ENCODE measurements at places on chromosomes 3 and 15.

GRCh38 chr3:29249829-29250345 is 31.0 kb upstream of the RBMS3 start:
- no peak for DNase-seq

GRCh38 chr15:87731630-87732029 is 524.9 kb downstream of the NTRK3 start:
- DNase-seq = no peak

DNA sequence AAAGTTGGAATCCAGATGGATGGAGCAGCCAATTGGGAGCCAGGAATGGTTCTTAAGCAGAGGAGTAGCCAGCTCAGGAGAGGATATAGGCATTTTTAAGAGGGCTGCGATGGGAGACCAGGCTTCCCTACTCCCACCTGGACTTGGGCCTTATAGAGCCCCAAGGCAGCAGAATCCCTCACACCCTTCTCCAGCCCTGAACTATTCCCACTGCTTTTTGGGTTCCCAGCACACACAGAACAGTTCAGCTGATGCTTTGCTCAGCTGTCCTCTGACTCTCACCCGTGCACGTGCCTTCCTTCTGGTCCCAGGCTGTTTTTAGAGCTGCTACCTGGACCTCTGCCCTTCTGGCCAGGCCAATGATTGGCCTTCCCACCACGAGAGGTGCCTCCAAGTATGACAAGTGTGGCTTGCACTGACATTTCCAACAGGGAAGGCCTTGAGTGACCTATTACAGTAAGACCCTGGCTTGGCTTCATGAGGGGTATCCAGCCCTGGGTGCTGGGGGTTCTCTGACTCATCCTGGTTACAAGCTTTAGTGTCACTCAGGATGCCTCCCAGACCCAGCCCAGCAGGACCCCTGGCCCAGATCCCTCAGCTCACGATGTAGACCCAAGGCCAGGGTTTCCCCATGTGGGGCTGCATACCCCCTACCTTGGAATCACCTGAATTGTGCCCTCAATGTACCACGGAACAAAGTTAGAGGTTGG is 25.2 kb downstream of the NOX5 start:
- DNase-seq = no peak

DNA sequence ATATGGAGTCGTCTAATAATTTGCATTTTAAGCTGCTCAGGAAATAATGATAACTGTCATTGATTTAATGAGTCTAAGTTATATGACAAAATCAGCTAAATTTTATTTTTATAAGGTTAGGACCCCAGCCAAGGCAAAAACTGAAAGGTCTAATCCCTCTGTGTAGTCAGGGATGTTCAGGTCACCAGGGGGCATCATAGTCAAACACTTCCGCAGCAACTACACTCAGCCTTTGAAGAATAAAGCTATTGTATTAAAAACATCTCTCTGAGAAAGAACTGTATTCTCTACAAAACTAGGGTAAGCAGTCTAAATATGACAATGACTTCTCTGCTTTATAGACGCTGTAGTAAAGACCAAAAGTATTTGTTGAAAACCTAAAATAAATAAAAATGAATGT is 15.0 kb downstream of the INTS14 start:
- no peak for DNase-seq

DNA sequence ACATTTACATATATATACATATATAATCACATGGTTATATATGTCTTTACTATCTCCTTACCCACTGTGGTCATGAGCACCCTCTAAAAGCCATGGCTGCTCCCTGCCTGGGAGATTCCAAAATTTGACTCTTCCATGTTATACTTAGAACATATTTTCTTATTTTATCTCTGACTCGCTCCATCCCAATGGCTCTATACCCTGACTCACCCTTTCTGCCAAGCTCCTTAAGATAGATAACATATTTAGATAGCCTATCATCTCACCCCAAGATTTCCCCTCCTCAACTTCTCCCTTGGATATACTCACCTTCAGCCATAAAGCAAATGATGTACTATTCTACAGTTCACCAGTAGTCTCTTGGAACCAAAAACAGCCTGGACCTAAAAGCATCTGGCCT is 65.1 kb downstream of the CD200R1L start:
- DNase-seq = no peak

- peak; percentile 73 for DNase-seq
These were observed 5.5 kb downstream of the CPNE4 start for GRCh38 chr3:132029182-132029902.

DNA sequence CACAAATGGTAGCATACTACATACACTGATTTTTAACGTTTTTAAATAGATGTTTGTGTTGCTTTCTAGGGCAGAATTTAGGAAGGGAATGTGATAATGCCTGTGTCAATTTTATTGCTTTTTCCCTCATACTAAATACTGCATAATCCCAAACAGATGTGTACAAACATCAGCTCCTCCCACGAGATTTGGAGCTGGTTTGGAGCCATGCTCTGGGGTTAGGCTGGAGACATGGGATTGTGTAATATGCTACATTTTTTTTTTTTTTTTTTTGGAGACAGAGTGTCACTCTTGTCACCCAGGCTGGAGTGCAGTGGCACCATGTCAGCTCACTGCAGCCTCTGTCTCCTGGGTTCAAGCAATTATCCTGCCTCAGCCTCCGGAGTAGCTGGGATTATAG is 80.1 kb downstream of the EBLN2 start:
- DNase-seq = no peak

DNA sequence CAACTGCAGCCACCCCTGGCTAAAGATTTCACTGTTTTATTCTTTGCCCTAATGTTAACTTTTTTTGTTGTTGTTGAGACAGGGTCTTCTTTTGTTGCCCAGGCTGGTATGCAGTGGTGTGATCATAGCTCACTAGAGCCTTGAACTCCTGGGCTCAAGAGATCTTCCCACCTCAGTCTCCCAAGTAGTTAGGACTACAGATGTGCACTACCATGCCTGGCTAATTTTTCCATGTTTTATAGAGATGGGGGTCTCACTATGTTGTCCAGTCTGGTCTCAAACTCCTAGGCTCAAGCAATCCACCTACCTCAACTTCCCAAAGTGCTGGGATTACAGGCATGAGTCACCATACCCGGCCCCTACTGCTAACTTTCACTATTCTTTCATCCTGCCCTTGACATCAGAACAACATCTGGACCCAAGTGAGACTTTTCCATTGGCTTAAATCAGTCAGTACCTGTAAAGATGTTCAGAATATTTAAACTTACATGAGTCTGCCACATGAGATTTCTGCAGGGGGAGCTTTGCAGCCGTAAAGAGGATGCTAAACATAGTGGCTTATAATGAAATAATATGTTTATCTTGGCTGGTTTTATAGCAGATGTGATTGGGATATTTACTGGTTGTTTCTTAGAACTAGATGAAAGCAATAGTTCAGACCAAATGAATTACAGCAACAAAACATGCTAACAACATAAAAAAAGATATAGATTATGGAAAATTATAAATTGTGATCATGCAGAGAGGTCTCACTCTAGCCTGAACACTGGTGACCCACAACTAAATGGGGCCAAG is 73.6 kb downstream of the HMG20A start:
- DNase-seq = no peak

DNA sequence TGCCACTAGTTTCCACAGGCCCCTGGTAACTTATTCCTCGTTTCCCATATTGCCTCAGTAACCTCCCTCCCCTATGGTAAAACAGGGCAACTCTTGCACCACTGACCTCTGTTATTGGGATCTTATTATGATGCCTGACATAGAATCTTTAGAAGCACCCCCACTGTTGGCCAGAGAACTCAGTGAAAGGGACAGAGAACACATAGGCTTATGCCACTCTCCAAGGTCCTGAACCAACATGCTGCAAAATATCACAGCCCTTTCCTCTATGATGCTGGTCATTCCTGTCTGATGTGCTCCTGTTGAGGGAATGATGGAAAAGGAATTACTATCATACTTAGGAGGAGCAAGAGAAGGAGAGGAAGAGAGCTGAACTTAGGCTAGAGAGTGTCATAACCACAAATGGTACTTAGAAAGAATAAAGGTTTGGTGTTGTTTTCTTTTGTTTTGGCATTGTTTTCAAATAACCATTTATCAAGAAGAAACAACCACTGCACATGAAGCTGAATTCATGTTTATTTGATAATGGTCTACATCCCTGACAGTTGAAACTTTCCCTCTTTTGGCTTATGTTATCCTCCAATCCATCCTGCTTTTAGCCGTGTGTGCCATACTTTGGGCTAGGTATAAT is 330.2 kb downstream of the EPHB1 start:
- DNase-seq = no peak

- DNase-seq = no peak
These were observed 61.3 kb downstream of the HERC2 start for GRCh38 chr15:28260722-28261121.

DNA sequence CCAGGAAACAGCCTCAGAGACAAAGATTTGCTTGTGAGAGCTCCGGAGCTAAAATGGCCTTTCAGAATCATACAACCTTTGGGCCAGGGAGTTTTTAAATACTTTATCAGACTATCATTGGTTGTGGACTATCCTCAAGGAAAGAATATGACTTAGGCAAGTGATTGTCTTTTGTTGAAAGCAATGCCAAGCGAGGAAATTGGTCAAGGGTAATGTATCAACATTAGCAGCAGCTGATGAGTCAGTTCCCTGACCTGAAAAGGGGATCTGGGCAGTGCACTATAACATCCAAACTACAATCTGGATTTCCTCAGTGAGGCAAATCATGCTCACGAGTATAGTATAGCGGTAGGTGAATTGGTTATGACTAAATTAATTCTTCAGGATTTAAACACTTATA is 303.6 kb downstream of the LSAMP start:
- no peak for DNase-seq

DNA sequence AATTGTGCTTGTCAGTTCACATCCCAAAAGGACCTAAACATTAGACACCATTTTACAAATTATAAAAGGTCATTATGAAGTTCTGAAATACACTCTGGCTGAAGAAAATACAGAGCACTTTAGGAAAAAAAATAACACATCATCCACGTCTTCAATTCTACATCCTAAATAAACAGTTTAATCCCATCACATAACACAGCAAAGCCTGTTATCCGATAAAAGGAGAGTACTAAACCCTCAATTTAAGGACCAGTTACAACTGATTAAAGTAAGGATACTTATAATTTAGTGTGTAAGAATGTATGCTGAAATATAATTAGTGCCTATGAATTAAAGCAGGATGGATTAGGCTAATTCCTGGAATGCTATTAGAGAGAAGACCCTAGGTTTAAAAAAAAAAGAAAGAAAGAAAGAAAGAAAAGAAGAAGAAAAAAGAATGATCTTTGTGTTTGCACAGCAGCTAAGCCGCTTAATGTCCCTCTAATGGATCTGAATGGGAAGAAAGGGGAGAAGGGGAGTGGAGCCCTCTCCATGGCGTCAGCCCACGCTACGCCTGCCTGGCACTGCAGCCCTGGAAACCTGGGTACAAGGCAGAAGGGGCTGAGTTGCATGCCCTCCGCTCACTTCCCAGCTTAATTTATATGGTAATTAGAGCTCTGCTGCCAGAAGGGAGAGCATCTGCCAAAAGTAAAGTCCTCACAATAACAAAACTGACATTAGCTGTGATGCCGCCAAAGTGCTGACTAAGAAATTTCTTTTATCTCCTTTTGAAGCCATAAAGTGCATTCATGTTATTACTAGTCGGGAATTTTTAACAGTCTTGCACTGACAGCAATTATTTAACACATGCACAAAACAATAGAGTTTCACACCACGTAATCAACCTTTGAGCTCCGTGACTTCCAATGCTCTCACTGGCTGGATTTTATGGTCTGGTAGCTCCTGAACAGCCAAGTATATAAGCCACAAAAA is 90.0 kb downstream of the FSIP1 start:
- DNase-seq = no peak
